ENCODE measurements at places on chromosomes 2 and 18.

GRCh38 chr2:176461809-176462670, 192.8 kb downstream of the MTX2 start:
- DNase-seq, result peak; percentile 52

- no peak for DNase-seq
Observed at GRCh38 chr2:101987832-101988231, 3.9 kb upstream of the IL1R2 start.

DNA sequence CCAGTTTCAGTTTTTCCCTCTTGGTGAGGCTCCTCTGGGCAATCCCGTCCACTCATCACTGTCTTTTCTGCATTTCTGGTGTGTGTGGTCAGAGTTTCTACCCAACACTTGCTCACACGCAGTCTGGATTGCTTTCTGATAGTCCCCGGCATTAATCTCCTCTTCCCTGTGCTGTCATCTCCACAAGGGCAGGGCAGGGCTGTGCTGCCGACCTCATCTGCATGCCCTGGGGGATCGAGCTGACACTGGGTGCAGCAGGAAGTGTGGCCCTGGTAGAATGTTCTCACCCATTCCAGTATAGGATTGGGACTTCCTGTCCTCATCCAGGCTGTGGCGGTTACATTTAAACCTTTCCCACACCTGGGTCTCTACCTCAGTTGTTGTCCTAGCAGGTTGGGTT, 80.0 kb upstream of the FAM136A start:
- no peak for DNase-seq

- no peak for DNase-seq
Observed at GRCh38 chr2:126893153-126893552, 5.5 kb upstream of the TEX51 start.

DNA sequence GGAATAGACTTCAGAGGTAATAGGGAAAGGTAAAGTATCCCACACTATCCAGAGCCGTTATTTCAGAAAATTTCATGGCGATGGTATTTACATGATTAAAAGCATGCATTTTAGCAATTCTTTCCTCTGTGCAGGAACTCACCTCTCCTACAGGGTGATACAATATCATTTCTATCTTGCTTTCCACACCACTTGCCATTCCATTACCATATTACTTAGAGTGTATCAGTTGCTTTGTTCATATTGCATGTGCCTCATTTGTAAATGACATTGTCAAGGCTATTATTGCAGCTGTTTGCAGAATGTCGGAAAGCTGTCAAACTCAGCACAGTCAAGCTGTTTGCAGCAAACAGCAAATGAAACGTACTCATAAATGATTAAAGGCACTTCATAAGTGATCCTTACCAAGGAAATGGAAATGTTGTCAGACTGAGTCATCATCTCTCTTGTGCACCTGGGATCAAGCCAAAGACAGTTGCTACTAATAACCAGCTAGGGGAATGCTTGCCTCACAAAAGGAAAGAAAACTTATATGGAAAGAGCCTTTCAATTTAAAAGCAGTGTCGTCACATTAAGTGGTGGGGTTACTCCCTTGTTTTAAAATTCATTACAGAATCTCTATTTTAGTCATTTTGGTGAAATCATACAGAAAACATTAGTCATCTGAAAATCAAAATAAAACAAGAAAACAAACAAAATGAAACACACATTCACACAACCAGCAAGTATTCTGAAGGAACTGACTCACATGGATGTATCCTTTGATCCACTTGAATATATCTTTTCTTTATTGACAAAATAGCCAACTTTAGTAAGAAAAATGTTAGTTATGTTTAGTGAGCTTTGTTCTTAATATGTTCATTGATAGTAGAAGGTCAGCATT, 1064.1 kb upstream of the CNTNAP5 start:
- peak; percentile 64 for DNase-seq

DNA sequence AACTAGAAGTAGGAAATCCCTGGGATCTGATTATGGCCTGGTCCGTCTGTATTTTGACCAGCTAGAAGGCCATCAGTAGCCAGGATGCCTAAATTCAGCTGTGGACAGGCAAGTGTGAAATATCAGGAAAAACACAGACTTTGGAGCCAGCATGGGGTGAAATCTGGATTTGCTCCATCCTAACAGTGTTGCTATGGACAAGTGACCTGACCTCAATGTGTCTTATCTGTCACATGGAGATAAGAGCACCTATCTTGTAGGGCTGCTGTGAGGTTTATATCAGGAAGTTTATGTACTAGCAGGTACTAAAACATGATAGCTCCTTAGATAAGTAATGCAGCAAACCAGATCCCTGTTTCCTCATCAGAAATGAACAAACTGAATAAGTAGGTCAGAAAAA, 460.4 kb downstream of the STK39 start:
- DNase-seq, result no peak

GRCh38 chr2:197121255-197121654, 189.3 kb downstream of the ANKRD44 start:
- no peak for DNase-seq

GRCh38 chr2:172329774-172330671, 97.4 kb upstream of the ITGA6 start:
- peak; percentile 65 for DNase-seq

- peak; percentile 50 for DNase-seq
Observed at GRCh38 chr2:68806511-68807109, 64.6 kb downstream of the BMP10 start.
